ENCODE measurements at places on chromosomes 5 and 9.

- no peak for DNase-seq
Observed at GRCh38 chr5:115616892-115617291, 8.9 kb downstream of the TMED7 start.

DNA sequence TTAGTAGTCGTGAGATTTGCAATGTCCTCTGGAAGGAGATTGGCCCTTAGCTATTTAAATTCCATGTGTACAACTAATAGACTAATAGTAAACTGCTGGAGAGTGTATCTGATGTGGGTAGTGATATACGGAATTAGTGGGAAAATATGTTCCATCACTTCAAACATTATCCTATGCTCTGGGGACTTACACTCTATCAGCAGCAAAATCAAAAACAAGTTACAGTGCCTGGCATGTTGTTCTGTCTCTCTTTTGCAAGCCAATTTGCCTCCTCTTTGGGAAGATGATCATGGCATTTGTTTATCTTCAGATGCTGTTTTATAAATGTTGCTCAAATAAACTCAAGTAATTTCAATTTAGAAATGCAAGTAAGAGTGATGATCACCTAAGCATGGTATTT is 311.9 kb upstream of the ACO1 start:
- DNase-seq: no peak

DNA sequence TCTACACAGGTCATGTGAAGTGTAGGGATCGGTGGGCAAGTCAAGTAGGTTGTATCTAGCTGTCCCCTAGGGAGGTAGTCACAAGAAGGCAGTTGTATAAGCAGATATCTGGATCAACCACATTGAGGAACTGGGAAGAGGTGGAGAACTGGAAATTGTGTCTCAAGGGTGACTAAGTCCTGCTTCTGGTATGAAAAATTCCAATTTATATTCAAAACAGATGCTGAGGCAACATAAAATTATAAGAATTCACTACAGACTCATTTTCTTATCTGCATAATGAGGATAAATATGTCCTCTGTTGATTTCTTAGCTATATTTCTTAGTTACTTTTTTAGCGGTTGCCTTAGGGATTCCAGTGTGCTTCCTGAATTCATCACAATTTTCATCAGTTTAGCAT is 46.8 kb downstream of the GALNT12 start:
- DNase-seq: peak; percentile 91

DNA sequence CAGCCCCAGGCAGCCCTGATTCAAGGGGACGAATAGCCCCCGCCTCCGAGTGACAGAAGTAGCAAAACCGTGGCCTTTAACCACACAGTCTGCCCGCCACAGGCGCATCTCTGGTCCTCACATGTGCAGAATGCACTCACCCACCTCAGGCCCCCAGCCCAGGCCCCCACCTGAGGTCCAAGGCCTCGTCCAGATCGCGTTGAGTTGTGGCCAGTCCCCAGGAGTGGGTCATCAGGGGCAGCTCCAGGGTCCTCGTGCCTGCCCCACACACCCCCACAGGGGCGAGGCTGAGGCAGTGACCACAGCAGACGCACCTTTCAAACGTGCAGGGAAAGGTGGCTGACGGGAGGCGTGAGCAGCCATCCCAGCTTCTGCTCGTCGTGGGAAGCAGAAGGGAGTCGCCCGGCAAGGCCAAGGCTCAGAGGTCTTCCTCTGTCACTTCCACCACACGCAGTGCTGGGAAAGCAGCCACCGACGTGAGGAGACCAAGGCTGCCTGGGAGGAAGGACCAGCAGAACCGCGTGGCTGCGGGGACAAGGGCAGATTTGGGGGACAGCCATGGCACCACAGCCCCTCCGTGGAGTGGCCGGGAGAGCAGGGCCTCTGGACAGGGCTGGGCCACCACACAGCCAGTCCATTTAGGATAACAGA is 77.8 kb upstream of the OTULINL start:
- no peak for DNase-seq

- no peak for DNase-seq
Observed at GRCh38 chr5:126483156-126483555, 59.9 kb downstream of the GRAMD2B start.

- no peak for DNase-seq
Observed at GRCh38 chr5:143064218-143064641, 294.1 kb downstream of the ARHGAP26 start.

GRCh38 chr5:171895081-171895480 is 109.5 kb downstream of the SMIM23 start:
- peak; percentile 24 for DNase-seq

- DNase-seq: no peak
Observed at GRCh38 chr5:132965120-132965519, 1.7 kb upstream of the AFF4 start.

- no peak for DNase-seq
Observed at GRCh38 chr9:107842530-107842929, 353.0 kb upstream of the KLF4 start.

DNA sequence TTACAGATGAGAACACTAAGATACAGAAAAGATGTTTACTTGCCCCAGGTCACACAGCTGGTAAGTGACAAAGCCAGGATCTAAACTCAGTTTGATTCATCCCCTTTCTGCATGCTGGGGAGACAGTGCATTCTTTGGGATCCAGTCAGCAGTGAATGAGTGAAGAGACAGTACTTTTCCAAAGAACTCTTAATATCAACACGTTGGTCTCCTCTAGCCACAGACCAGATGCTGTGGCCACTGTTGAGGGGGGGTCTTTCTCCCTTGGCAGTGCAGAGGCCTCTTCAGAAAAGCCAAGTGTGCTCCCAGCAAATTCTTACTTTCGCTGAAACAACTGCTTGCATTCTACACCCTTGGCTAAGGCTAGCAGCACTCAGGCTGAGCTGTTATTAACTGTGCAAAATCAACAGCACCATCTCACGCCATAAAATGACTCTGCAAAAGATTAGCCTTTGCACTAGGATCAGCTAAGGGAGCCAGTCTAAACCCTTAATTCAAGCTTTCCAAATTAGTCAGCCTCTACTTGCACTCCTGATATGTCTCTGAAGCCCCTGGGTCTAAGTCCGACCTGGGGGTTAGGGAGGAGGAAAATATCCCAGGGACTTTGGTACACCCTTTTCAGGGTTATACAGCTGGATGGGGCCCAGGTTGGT is 4.8 kb upstream of the TMEM171 start:
- DNase-seq: peak; percentile 95

- no peak for DNase-seq
Observed at GRCh38 chr5:151108566-151108965, 27.7 kb upstream of the TNIP1 start.

DNA sequence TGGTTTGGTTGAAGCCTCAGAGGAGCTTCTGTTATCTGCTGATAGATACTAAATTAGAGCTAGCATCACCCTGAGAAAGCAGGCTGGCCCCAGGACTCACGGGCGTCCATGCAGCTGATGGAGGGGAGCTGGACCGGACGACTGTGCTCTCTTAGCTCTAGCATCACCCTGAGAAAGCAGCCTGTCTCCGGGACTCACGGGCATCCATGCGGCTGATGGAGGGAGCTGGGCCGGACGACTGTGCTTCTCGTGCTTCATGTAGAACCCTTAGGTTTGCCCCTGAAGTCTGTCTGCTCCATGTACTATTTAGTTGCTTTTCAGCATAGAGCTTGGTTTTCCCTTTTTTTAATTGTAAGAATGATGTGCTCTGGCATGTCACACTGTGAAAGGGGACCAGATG is 16.3 kb upstream of the LTC4S start:
- no peak for DNase-seq

- DNase-seq: no peak
Observed at GRCh38 chr5:142655339-142656267, 30.3 kb downstream of the FGF1 start.

DNA sequence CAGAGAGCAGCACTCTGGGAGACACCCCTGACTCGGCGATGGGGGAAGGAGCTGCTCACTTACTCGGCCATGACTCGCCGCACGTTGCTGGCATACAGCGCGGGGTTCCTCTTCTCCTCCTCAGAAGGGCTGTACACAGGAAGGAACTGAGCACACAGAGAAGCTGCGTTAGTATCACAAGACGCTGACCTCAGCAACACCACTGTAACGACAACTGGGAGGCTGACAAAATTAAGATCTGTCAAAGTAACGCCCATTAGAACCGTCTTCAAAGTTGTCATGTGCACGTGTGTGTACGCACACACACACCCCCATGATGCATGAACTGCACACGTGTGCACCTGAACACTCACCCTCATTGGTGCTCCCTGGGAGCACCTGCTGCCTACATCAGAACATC is 32.1 kb upstream of the SLC6A3 start:
- no peak for DNase-seq
